ENCODE measurements at places on chromosomes 16 and 17.

DNA sequence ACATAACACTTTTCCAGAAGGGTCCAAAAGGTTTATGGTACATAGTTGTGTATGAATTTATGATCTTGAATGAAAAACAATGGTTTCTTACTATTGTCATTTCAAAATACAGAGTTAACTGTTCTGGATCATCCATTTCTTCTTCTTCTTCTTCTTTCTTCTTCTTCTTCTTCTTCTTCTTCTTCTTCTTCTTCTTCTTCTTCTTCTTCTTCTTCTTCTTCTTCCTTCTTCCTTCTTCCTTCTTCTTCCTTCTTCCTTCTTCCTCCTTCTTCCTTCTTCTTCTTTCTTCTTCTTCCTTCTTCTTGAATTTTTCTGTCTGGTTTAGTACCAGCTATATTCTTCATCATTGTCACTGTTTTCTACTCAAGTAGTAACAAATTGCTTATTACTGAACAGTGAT, 47.8 kb downstream of the TNRC6C start:
- DNase-seq: no peak

DNA sequence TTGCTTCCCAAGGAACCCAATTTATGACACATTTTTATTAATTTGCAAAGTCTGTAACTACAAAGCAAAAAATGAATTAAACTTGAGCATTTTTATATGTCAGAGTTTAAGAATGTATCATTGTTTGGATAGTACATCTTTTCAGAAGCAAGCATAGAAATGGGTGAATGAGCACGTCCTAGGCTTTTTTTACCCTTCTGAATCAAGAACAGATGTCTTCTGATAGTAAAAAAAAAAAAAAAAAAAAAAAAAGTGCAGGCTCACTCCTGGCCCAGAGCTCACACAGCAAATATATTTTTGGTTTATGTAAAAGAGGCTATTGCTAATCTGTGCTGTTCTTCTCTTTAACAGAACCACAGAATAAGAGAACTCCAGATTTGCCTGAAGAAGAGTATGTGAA, 6.3 kb downstream of the TERF2IP start:
- DNase-seq: no peak

GRCh38 chr16:12027558-12028287, 51.2 kb downstream of the SNX29 start:
- DNase-seq: no peak

DNA sequence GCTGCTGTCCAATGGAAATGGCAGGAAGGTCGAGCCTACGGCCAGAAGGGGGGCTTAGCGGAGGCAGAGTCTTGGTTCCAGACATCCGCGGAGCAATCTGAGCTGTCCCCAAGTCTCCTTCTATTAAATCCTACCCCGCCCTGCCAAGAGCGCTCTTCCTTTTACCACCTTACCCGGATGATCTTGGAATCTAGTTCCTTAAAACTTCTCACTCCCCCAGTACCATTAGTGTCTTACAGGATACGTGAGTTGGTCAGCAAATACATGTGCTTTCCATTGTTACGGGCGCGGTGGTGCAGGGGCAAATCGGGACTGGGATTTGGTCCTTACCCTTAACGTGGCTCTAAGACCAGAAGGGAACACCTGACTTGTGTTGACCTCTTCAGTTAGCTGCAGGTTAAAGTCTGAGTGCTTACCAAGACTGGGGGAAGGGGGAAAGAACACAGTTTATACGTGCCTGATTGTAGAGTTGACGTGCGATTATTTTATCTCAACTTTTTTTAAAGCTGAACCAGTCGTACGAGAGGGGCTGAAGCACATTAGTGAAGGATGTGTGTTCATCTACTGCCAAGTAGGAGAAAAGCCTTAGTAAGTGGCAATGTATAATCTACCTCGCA, 495 bp downstream of the TXNDC17 start:
- DNase-seq: no peak

GRCh38 chr16:47057630-47057993, 84.1 kb upstream of the DNAJA2 start:
- no peak for DNase-seq

DNA sequence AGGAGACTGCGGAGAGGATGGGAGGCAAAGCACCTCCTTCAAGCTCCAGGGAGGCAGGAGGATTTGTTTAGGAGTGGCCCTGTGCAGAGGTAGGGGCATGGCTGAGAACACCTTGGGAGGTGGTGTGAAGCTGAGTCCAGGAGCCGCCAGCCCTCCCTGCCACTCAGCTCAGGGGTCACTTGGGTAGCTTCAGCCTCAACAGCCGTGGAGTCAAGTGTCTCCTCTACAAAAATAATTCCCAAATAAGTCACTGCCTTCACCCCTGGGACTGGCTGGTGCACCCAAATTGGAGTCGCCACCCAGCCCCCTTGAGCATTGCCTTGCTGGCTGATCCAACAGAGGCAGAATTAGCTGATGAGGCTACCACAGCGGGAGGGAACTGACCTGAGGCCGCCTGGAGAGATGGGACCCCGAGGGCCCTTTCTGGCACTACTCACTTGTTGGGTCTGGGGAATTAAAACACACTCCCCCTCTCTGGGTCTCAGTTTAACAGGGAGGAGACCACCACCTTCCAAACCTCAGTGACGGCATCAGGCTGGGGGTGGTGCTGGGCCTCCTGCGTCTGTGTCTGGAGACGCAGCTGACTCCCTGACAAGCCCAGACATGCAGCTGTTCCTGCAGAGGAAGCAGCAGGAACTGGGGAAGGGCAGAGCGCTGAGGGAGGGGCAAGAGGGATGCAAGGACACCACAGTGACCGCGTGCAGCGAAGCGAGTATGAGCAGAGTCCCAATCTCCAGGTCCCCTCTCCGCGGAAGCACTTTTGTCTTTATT, 87.9 kb upstream of the TOB1 start:
- no peak for DNase-seq

GRCh38 chr16:12961626-12962025, 60.2 kb downstream of the SHISA9 start:
- DNase-seq: no peak

- no peak for DNase-seq
These were observed 10.9 kb downstream of the CACNB1 start for GRCh38 chr17:39186481-39187002.

- peak; percentile 39 for DNase-seq
These were observed 1.0 kb upstream of the RRAD start for GRCh38 chr16:66926171-66926947.

DNA sequence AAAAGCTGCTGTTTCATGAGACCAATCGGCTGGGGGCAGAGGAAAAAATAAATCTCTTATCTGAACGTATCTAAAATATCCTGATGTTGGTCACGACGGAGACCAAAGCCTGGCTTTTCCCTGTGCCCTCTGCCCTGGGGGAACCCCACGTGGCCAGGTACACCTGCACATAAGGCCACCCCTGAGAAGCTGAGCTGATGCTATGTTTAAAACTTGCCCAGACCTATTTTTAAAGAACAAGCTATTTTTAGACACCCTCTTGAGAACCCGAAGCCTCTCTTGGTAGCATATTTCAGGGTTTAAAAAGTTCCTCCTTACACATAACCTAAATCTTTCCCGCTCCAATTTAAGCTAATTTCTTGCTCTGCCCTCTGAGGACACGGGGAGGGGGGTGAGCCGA, 210.4 kb downstream of the GSG1L start:
- no peak for DNase-seq

DNA sequence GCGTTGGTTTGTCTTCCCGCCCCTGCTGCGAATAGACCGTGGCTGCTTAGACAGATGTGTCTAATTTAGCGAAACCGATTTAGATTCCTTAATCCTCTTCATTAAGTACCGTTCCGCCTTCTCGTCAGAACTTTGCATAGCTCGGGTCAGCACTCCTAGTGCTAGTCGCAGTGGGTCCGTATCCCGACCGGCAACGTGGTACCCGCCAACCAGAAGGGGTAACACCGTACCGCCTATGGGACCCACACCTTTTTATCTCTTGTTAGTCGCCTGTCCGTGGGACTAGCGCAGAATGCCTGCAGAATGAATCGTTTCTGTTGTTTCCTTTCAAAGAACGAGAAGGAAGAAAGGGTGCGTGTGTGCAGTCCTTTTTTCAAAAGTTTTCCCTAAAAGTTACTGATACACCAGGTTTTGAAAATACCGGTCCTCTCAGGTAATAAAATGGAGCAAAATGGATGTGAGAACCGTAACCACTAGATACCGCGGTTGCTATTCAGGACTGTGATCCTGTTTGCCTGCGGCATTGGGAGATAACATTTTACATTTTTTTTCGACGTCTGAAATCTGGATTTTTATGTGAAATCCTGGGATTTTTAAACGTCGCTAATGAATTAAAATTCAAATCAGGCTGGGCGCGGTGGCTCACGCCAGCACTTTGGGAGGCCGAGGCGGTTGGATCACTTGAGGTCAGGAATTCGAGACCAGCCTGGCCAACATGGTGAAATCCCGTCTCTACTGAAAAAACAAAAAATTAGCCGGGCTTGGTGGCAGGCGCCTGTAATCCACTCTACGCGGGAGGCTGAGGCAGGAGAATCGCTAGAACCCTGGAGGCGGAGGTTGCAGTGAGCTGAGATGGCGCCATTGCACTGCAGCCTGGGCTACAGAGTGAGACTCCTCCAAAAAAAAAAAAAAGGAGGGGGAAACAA, 998 bp upstream of the SRSF1 start:
- no peak for DNase-seq

All from putamen (tissue), 1 donor.